ENCODE measurements at places on chromosomes 12 and 14. TPM values are rescaled to one million over a fixed set of nuclear protein-coding genes. Genes with fewer than 3 reads are reported as not detected.

Gene CLEC2D
- total RNA-seq, result 259 TPM

Gene CNPY2
- total RNA-seq, result 81.7 TPM

DNA sequence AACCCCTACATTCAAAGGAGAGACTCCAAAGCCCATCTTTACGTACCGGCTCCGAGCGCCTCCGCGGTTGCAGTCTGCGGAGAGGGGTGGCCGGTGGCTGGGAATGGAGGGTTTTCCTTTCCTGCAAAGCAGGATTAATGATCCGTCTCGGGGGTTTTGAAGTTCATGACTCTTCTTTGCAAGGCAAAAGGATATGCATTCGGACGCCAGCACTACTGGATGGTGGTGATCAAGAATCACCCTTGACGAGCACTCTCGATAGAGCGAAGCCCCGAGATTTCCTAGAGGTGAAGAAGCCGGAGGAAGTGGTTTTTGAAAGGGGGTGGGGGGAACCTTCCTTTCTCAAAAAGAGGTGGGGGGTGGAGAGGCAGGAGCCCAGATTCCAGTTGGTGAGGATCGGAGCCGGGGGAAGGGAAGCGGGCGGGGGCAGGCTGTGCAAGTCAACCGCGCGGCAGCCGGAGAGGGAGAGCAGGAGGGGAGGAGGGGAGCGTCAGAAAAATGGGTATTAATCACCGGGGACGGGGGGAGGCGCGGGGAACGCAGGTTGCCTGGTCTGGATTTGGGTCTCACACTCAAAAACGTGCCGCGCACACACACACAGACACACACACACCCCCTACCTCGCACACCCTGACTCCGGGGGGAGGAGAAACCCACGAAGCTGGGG, at the start of gene GRIN2B:
Gene GRIN2B, minus strand, starts transcription at position 307 of the 667 bp plus-strand sequence. CDS start 115,394 bp downstream, outside the sequence.
- DNase-seq, result peak; percentile 9

DNA sequence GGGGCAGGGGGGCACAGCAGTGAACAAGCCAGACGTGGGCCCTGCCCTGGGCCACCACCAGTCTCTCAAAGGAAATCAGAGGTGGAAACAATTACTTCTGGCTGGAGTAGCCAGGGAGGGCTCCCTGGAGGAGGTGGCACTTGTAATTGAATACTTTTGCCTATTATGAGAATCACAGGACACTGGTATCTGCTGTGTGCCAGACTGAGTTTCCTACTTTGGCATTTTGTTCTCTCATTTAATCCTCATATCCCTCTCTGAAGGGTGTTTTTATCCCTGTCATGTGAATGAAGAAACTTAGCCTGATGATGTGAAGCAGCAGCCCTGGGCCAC, 7.2 kb downstream of the FAM222A start:
- DNase-seq, result no peak

DNA sequence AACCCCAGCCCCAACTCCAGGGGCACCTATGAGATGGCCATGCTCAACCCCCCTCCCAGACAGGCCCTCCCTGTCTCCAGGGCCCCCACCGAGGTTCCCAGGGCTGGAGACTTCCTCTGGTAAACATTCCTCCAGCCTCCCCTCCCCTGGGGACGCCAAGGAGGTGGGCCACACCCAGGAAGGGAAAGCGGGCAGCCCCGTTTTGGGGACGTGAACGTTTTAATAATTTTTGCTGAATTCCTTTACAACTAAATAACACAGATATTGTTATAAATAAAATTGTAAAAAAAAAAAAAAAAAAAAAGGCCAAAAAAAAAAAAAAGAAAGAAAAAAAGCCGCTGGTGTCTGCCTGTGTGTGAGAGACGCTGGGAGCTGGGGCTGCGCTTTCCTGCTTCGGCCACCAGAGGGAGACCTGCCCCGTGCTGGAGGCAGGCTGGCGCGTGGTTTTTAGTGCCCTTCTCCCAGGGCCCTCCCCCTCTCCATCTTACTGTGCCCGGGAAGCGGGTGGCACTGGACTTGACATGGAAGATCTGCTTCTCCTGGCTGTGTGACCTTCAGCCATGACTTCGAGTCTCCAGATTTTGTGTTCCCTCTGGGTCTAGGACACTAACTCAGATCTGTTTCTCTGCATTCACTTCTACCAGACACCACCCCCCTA, 3.4 kb upstream of the NXPH4 start:
- peak; percentile 89 for DNase-seq

DNA sequence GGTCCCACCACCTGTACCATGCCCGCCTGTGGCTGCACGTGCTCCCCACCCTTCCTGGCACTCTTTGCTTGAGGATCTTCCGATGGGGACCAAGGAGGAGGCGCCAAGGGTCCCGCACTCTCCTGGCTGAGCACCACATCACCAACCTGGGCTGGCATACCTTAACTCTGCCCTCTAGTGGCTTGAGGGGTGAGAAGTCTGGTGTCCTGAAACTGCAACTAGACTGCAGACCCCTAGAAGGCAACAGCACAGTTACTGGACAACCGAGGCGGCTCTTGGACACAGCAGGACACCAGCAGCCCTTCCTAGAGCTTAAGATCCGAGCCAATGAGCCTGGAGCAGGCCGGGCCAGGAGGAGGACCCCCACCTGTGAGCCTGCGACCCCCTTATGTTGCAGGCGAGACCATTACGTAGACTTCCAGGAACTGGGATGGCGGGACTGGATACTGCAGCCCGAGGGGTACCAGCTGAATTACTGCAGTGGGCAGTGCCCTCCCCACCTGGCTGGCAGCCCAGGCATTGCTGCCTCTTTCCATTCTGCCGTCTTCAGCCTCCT, 1.1 kb downstream of the INHBE start:
- DNase-seq, result peak; percentile 74

DNA sequence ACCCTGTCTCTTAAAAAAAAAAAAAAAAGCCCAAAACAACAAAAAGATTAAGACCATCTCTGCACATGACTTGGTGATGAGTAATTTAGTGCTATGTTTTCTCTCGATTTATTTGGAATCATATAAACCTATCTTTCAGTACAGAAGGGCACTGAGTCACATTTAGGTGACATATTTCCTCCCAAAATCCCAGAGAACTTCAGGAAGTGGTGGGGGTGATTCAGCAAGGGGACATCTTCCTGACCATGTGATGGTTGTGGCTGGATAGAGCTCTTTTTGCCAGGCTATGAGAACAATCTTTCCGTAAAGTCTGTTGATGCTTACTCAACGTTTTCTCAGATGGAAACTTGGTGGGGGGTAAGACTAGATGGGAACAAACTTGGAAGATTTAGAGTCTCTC, 50.0 kb downstream of the PPFIBP1 start:
- no peak for DNase-seq

Data from activated CD8-positive, alpha-beta T cell treated with anti-CD3 and anti-CD28 coated beads for 36 hours (primary cell).